Epithelial cell of prostate (primary cell): ENCODE measurements at places on chromosomes 7 and 10.

DNA sequence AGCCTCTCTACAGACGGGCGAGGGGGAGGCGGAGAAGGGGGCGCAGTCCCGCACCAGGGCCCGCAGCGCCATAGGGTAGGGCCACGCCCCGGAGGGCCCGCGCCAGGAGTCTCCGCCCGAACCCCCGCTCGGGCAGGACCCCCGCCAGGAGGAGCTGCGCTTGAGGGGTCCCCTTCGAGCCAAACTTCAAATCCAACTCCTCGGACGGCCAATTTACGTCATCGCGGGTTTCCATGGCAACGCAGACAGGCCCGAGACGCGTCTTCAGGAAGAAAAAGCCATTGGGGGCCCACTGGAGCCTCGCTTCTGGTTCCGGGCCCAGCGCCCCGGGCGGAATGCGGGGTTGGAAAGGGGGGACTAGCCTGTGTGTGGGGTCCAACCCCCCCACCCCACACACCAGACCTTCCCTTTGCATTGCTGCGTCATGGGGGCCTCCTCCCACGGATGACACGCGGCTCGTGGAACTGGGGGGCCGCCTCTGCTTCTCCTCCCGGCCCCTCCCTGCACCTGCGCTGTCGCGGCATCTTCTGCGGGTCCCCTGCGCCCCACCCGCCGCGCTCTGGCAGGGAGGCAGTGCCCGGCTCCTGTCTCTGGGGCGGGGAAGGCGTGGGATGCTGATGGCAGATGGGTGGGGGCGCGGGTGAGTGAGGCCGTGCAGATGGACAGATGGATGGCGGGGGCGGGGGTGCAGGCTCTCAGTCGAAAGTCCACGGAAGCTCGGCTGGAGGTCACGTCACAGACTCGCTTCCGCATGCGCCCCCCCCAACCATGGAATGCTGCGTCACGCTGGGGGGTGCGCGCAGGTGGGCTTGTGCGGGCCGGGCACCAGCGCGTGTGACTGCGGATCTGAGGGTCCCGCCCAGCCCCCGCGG, 1.2 kb downstream of the CALY start:
- no peak for DNase-seq

DNA sequence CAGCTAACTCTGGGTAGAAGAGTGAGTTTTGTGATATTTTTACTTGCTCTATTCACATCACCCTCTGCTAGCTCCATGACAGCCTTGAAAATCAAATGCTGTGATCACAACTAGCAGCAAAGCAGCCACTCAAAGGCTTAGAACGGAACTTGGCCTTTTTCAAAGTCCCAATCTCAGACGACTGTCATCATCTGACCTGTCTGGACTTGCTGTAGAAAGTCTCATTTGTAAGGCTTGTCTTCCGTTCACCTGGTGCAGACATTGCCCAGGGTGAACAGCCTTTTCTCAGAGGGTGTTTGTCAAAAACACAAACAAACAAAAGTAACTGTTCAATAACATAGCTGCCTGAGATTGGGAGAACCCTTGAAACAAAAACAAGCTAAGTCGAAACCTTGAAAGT, 458.9 kb upstream of the ADARB2 start:
- no peak for DNase-seq

DNA sequence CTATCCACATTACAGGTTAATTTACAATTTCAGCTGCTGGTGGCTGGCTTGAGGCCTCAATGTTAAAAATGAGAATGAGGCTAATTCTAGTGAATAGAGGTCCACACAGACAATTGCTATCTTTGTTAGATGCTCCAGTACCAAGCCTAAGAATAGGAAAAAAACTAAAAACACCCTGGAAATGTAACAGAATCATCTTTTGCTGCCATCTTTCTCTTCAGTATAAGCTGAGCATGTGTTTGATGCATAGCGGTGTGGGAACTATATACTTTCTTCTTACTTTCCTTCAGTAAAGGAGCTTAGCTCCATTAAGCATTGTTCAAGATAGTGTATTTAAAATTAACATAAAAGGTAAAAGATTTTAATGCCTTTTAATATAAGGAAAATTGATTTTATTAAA, 5.6 kb downstream of the TMEM229A start:
- DNase-seq, result no peak

GRCh38 chr7:139896831-139897230, 67.8 kb downstream of the TBXAS1 start:
- DNase-seq, result no peak

DNA sequence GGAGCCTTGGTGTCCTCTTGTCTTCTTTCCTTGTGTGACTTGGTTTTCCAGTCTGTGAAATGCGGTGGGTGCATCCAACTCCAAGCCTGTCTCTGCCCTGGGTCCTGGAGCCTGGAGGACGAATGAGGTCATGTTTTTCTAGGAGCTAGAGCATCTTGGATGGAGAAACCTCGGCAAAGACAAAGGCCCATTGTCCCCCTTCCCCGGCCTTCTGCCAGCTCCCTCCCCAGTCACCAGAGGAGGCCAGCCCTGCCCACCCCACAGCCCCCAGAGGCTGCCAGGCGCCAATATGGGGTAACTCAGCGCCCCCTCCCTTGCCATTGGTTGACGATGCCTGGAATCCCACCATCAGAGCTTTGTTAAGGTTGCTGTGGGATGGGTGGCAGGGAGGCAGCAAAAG, 40.4 kb downstream of the KCTD7 start:
- no peak for DNase-seq

DNA sequence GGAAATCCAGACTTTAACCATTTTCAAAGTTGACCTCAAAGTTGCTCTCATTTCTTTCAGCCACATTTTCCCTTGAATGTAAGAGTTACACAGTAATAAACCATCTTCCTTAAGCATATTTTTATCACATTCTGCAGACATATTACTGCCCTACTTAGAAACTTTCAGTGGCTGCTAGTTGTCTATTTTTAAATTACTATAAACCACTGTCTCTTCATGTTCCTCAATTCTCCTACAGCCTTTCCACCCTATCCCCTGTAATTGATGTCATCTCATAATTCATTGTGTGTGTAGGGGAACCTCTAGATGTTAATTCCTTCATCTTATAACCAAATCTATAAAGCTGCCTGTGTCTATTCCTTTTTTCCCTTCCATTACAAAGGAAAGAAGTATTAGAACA, 78.1 kb upstream of the STRIP2 start:
- no peak for DNase-seq

DNA sequence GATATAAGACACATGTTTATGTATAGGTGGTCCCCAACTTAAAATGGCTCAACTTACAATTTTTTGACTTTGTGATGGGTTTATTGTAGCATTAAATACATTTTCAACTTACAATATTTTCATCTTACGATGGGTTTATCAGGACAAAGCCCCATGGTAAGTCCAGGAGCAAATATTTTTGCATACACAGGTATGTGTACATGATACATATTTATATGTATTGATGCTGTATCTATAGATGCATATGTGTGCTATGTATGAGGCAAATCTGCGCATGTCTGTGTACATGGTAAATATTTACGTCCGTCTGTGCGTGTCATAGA, 664 bp upstream of the UBE3C start:
- no peak for DNase-seq

- no peak for DNase-seq
These were observed 272.7 kb downstream of the DNAJB6 start for GRCh38 chr7:157609516-157609915.

DNA sequence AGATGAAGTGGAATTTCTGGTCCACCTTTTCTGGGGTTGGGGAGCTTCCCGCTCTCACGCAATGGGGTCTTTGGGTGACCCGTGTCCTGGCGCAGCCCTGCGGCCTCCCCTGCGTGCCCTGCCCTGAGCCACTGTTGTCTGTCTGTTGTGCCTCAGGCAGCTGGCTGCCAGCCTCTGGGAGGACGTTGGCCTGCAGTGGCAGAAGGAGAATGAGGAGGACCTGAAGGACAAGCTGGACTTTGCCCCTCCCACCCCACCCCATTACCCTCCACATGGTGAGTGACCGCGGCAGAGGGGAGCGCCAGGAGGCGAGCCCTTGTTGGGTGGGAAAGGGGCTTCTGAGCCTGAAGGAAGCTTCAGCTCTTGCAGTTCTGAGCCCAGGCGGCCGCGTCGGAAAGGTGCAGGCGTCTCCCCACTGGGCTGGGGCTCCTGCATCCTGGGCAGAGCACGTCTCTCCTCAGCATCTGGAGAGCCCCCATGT, 14.2 kb upstream of the PRKAR1B start:
- no peak for DNase-seq

DNA sequence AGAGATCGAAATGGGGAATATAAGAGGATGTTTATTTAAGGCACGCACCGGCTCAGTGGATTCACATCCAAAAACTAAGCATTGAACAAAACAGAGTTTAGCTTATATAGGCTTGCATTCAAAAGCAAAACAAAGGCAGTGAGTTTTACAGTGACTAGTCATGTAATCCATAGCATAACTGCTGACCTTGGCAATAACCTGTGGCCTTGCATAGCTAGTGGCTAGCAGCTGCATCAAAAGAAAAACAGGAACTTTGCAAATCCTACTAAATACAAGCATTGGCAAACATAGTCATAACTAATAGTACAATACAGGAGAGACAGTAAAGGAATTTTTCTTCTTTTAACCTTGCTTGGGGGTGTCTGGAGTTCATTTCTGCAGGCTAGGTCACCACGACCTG, 9.7 kb upstream of the ZNF485 start:
- no peak for DNase-seq

- no peak for DNase-seq
These were observed 22.2 kb upstream of the CPXM2 start for GRCh38 chr10:123913688-123914268.

DNA sequence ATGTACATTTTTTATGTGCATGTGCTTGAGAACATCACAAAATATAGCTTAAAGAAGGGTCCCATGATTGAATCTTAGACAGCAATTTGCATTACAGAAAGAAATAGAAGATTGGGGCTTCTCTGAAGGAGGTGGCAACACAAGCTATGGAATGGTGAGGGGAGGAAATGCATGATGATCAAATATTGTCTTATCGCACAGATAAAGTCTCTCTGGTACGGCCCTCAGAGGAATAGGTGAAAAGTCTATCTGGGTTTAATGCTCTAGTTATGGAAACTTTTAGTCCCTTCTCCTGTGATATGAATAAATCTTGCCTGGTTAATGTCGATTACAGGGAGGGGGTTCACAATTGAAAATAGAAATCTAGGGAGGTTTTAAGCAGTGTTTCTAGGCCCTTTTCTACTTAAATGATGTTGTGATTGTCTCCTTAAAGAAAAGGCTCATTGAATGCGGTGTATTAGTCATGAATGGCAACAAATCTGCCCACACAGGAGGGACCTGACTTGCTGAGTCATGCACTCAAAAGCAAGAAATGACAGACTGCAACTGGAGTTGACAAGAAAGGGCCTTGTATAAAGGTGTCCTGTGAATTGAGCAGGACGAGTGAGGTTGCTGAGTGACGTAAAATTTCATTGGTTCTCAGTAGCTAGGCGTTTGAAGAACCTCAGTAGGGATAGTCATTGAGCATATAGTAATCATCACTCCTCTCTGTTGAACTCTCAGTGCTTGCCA, 133.4 kb upstream of the CSTF2T start:
- peak; percentile 98 for DNase-seq

GRCh38 chr10:3861795-3862194, 76.8 kb upstream of the KLF6 start:
- DNase-seq, result no peak

GRCh38 chr10:127872011-127872761, 20.6 kb downstream of the CLRN3 start:
- DNase-seq, result no peak

GRCh38 chr10:59934701-59935100, 28.3 kb upstream of the CCDC6 start:
- DNase-seq, result no peak

DNA sequence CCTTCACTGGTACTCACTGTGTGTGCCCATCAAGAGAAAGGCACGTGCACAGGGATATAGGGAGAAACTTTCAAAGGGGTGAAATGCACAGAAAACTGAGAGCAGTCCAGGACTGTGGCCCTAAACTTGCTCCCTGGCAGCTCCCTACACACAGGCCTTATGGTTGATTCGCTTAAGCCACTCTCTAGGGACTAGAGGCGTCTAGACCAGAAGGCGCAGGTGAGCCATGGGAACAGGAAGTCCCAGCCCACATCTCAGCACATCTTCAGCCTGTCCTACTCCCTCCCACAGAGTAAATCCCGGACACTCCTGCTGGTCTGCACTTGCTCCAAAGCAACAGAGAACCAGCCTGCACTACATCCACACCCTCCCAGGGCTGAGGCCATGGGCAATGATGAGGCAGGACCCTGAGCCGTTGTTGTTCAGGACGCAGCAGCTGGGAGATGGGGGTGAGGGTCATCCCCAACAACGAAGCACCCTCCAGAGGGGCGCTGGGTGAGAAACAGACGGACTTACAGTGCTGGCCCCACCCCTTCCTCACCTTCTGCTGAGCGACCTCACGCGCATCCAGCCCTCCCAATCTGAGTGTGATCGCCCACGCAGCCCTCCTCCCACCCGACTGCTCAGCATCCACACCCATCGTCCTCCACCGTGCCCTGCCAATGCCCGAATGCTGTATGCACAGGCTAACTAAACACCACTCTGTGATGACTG, 109.3 kb downstream of the TNS3 start:
- no peak for DNase-seq

GRCh38 chr7:142359694-142360279, 101.9 kb upstream of the PRSS58 start:
- DNase-seq, result no peak

DNA sequence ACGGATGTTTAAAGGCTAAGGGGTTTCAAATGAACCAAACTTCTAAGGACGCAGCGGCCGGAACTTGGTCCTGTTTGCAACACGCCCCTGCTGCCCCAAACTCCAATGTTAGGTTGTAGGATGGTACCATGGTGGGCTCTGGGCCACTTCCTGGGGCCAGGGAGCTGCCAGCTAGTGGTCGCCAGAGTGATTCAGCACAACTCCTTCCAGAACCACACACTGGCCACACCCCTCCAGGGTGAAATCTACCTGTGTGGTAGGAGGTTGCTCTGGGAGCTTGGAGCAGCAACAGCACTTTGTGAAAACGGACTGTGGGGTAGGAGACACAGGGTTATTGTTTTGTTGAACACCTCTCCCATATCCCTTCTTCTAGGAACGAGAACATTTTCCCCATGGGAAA, 161.1 kb downstream of the FANK1 start:
- DNase-seq, result no peak

GRCh38 chr10:110305767-110306451, 1.2 kb upstream of the SMNDC1 start:
- DNase-seq, result peak; percentile 82

GRCh38 chr10:74718208-74718607, 108.2 kb upstream of the KAT6B start:
- DNase-seq, result no peak

DNA sequence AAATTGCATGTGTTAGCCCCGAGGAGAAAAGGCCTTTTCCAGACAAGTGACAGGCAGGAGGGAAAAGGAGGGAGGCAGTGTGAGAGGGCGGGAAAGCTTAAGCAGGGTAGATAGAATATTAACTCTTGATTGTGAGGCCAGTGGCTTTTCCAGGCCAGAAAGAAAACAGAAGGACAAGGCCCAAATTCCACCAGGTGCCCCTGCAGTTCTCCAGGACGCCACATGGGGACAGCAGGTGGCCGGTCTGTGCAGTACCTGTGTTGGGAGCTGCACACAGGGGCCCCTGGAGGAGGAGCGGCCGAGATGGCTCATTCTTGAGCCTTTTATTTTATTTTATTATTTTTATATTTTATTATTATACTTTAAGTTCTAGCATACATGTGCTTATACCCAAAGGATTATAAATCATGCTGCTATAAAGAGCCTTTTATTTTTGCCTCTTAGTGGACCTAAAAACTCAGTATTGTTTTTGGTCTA, 141.3 kb upstream of the KLF14 start:
- DNase-seq, result no peak
